ENCODE measurements at places on chromosomes 2 and 18.

- DNase-seq = no peak
Measured at GRCh38 chr2:28568036-28568435, 72.2 kb downstream of the PLB1 start.

DNA sequence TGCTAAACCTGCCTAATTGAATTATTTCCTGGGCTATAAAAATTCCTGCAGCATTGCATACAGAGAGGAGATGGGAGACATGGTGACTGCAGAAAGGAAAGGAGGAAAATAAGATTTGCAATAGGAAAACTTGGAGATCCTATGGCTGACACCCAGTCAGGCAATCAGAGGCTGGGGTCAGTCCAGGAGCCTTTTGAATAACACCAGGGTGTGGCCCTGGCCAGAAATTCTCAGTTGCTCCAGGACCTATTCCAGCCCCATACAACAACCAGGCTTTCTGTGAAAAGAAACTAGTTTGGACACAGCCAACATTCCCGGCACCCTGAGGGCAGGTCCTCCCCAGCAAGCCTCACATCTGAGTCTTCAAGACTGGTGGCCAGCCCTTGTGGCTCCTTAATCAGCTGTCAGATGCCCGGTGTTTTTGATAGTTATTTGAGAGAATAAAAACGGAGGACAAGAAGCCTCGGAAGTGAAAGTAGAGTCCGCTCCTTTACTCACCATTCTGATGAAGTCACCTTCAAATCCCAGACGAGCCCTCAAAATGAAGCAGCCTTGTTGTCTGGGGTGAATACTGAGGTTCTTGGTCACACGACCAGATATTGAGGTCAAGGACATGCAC is 31.1 kb upstream of the GMCL1 start:
- DNase-seq = no peak

GRCh38 chr18:28963481-28963880 is 786.6 kb upstream of the CDH2 start:
- DNase-seq = no peak

DNA sequence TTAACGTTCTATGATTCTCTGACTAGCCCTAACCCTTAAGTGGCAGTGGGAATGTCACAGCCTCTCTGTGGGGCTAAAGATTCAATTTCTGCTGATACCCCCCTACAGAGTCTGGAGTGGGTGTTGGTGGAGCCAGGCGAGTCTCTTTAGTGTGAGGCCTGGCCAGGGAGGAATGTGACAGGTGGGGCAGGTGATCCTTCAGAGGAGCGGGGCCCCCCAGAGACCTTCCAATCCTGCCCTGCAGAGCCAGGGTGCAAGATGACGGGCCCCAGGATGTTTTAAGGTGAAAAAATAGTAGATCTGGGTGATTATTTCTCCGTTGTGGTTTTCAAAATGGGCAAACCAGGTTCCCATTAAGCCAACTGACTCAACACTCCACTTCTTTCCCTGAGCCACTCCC is 28.2 kb upstream of the DNMT3A start:
- no peak for DNase-seq

- no peak for DNase-seq
Measured at GRCh38 chr2:28558158-28558820, 62.4 kb downstream of the PLB1 start.

DNA sequence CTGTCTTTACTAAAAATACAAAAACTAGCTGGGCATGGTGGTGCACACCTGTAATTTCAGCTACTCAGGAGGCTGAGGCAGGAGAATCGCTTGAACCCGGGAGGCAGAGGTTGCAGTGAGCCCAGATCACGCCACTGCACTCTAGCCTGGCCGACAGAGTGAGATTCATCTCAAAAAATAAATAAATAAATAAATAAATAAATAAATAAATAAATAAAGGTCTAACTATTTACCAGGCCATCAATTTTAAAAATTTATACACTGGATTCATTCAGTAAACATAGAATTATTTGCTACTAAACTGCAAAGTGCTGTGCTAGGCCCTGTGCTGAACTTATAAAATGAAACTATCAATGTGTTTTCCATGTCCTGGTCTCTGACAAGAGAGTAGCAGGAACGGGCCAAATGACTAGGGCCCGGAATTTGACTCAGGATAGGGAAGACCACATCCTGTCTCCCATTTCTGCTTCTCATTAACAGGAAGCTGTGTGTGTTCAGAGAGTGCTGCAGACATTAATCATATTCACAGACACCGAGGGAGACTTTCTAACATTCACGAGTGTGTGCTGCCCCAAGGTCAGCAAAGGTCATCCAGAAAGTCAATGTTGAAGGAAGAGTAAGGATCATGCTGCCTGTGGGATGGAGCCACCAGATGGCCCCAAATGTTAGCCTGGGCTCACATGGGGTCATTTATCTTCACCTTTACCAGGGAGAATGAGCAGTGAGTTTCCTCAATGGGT is 95.8 kb downstream of the SPP2 start:
- no peak for DNase-seq

DNA sequence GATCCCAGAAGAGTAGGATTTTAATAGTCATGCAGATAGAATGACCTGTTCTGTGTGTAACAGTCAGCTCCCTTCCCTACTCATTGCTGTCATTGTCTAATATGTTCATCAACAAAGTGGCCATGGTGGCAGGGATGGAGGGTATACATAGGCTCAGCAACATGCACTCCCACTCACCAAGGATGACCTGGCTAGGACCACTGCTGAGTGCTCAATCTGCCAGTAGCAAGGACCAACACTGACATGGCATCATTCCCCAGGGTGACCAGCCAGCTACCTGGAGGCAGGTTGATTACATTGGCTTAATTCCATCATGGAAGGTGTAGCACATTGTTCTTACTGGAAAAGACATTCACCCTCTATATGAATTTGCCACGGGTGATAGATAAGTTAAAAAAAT is 401.7 kb upstream of the CELF4 start:
- no peak for DNase-seq

DNA sequence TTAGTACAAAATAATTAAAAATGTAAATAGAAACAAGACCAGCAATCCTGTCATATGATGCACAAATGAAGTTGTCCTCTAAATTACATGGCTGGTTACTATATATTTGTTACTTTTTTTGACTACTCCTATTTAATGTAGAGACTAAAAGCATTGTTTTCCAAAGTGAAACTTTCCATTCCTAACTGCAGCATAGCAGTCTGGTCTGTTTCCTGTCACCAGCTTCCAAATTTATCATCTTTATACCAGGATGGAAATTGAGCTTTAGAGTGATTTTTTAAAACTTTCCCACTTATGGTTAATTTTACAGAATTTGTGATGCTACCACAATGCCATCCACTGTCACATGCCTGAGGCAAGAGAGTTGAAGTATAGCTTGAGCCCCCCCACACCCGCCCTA is 33.5 kb upstream of the RAB27B start:
- no peak for DNase-seq

GRCh38 chr2:171146633-171147032 is 14.1 kb downstream of the TLK1 start:
- no peak for DNase-seq

DNA sequence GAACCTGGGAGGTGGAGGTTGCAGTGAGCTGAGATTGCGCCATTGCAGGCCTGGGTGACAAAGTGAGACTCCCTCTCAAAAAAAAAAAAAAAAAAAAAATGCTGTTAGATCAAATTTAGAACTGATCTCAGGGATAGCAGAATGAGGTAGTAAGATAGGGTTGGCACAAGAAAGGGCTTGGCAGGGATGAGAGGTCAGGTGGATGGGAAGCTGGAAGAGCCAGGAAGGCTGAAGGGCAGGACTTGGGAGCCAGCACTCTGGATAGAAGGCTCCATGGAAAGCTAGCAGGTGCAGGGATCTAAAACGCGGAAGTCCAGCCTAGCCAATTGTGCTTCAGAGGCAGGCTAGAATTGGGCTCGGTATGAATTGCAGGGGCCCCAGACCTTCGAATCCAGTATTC is 250.9 kb upstream of the SP5 start:
- DNase-seq = no peak

DNA sequence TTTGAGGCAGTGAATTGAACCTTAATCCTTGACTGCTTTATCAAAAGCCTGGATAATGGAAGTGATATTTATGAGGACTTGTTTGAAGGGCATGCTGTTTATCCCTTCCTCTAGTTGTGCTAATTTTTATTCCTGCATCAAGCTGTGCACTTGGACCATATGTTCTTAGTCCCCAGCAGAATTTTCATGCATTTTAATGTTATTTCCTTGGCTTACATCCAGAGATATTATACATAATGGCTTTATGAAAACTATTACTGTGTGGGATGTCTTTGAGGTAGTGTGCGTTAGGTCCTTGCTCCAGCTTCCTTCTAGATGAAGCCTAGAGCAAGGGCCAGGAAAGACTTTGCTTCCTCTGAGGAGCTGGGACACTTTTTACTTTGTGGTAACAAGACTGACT is 378.4 kb downstream of the LPIN1 start:
- DNase-seq = no peak

- no peak for DNase-seq
Measured at GRCh38 chr2:29628108-29628745, 293.2 kb downstream of the ALK start.

DNA sequence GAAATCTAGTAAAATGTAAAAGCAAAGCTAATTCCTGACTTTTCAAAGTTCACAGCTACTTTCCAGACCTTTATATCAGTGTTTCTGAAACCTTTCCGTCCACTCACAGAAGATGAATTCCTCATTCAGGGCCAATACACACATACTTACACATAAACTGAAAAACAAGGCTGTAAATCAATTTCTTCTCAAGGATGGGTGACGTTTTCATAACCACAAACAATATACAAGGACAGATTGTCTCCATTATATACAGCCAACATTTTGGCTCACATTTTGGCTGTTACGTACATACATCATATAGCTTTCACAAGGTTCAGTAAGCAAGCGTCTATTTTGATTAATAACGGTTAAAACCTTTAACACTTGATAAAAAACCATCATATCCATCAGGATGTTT is 1.4 kb downstream of the RPRD1A start:
- DNase-seq = no peak

DNA sequence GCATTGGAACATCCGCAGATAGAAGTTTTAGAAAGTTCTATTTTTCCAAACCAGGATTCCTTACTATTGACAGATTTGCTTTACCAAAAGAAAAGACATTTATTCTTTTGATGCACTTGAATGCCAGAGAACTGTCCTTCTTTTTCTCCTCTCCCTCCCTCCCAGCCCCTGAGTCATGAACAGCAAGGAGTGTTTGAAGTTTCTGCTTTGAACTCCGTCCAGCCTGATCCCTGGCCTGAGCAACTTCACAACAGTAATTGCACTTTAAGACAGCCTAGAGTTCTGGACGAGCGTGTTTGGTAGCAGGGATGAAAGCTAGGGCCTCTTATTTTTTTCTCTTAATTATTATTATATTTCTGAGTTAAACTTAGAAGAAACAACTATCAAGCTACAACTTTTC is 33.6 kb downstream of the APCDD1 start:
- no peak for DNase-seq

DNA sequence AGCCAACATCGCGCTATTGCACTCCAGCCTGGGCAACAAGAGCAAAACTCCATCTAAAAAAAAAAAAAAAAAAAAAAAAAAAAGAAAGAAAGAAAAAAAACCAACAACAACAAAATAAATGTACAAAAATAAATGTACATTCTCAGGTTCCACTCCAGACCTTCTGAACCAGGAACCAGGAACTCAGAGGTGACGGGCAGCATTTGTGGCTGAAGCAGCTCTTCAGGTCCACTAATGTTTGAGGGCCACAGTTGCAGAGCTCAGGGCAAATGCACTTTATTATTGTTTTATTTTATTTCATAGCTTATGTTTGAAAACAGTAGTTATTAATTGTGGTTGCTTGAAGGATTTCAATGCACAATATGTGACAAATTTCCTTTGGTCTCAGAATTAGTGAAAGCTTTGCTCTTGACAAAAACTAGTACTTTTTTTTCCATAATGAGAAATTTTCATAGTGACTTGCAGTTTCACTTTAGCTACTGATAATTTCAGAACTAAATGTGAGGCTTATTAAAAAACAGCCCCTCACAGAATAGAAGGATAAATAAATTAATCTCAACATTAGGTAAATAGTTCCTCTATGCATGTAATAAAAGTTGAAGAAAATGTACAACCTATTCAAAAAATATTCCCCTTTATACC is 378.4 kb upstream of the SPHKAP start:
- no peak for DNase-seq

DNA sequence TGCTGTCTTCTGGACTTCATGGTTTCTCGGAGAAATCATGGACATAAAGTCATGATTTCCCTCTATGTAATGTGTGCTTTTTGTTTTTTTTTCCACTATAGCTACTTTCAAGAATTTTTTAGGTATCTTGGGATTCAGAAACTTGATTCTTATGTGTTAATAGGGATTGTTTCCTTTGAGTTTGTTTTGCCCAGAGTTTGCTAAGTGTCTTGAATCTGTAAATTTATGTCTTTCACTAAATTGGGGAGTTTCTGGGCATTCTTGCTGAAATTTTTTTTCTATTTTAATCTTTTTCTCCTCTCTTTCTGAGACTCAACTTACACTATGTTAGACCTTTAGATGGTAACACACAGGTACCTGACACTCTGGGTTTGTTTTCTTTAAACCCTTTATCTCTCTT is 182.7 kb downstream of the LAMA1 start:
- DNase-seq = no peak

DNA sequence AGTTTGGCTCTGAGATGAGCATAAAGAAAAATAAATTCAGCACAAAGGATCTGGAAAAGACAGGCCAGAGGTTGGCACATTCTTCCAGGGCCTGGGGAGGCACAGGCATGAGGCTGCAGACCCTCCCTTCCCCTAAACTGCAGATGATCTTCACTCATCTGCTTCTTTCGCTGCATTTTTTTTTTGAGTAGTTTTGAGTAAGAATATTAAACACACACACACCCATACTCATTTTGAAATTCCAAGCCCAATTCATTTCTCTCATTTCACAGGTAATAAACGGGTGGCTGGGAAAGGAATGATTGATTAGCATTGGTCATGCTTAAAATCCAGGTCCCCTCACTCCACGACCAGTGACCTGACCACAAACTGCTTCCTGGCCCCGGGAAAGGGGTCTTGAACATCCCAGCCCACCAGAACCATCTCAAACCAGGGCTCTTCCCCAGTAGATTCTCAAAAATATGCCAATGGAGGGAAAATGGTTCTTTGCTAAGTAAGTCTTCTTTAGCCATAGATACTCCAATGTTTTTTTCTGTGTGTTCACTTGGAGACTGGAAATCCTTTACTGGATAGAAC is 219.6 kb downstream of the ANAPC1 start:
- DNase-seq = no peak

DNA sequence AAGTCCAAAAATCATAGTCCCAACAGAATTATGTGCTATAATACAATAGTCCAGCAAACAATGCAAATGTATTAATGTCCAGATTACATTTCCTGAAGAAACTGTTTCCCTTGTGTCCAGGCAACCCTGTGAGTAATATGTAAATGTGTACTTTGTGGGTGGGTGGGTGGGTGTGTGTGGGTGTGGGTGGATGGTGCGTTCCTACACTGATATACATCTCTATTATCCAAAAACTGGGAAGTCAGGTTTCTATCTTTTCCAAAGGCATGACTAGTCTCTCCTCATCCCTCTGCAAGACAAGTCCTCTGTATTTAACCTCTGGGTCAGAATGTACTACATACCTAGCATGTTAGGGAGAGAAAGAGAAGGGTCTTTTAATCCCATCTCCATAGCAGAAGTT is 71.6 kb downstream of the LNPK start:
- DNase-seq = no peak
